ENCODE measurements at places on chromosomes 13 and 19.

- no peak for DNase-seq
These were observed 45.8 kb downstream of the GAS6 start for GRCh38 chr13:113817860-113818691.

GRCh38 chr13:20721058-20721453, 17.6 kb downstream of the IL17D start:
- no peak for DNase-seq

DNA sequence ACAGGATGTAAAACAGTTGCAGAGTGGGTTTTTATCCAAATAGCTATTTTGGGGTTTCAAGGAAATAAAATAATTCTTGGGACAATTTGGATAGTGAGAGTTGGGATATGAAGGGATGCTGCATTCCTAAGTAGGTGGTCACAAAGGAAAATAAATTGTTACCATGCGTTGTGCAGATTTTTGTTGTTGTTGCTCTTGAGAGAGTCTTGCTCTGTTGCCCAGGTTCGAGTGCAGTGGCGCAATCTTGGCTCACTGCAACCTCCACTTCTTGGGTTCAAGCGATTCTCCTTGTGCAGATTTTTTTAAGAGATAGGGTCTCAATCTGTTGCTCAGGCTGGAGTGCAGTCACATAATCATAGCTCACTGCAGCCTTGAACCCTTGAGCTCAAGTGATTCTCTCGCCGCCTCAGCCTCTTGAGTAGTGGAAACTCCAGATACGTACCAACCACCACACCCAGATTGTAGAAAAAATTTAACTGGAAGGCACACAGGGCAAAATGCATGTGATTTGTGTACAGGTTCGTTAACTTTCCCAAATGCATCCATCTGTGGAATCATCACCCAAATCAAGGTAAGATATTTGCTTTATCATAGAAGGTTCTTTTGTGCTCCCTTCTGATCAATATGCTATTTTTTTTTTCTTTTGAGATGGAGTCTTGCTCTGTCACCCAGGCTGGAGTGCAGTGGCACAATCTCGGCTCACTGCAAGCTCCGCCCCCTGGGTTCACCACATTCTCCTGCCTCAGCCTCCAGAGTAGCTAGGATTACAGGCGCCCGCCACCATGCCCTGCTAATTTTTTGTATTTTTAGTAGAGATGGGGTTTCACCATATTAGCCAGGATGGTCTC, 16.0 kb downstream of the SLC1A5 start:
- DNase-seq: no peak

- no peak for DNase-seq
These were observed 5.0 kb downstream of the DCUN1D2 start for GRCh38 chr13:113485545-113485944.

DNA sequence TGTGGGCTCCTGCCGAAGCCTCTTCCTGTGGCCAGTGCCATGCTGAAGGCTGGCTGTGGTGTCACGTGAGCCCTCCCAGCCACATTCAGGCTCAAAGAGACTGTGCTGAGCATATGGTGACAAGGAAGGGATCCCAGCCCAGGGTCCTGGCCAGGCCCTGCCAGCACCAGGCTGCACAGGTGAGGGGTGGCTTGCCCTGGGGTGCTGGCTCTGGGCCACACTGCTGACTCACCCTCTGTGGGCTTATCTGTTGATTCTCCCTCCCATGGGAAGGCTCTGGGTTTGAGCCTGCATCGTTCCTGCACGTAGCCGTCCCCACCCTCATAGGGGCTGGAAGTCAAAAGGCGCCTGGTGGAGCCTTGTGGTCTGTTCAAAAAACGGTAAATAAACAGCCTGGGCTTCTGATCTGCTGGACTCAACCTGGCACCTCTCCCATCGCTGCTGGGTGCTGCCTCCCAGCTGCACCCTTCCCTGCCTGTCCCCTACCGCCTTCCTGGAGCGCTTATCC, 31.1 kb downstream of the DNM2 start:
- peak; percentile 41 for DNase-seq

DNA sequence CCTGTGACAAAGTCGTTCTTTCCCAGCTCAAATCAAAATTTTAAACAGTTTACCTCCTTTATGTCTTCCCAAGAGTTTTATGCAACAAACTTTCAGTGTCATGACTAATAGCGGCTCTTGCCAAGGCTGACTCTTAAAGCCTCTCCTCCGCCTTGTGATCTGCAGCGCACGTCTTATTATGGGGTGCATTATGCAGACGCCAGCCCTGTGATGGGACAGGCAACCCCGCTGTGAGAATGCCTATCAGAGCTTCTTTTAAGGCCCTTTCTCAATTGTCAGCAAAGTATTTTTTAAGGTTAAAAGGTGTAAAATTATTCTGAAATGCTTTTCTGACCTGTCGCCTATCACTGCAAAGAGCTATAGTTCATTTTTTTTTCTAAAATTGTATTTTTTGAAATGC, 152.8 kb downstream of the SOX1 start:
- DNase-seq: no peak

- no peak for DNase-seq
These were observed 1.2 kb downstream of the DAZAP1 start for GRCh38 chr19:1408300-1409203.

GRCh38 chr19:14102102-14102696, 11.6 kb upstream of the SAMD1 start:
- no peak for DNase-seq

GRCh38 chr13:74217811-74218210, 83.6 kb upstream of the KLF12 start:
- DNase-seq: no peak

DNA sequence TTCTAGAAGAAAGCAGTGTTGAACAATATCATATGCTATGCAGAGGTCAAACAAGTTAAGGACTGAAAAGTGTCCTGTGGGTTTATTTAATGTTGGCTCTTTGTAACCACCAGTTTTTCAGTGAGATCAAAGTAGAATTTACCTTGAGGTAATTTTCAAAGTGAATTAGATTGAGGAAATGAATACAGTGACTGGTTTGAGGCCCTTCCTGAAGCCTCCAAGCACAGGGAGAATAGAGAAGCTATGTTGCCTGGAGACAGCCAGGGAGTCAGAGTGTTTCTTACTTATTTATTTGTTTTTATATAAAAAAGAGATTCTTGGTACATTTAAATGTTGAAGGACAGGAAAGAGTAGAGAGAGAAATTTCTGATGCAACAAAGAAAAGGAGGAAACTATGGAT, 954.3 kb upstream of the SPRY2 start:
- DNase-seq: no peak

GRCh38 chr13:59700281-59700680, 463.4 kb downstream of the DIAPH3 start:
- DNase-seq: no peak

GRCh38 chr19:14550201-14550754, 20.9 kb downstream of the TECR start:
- no peak for DNase-seq

DNA sequence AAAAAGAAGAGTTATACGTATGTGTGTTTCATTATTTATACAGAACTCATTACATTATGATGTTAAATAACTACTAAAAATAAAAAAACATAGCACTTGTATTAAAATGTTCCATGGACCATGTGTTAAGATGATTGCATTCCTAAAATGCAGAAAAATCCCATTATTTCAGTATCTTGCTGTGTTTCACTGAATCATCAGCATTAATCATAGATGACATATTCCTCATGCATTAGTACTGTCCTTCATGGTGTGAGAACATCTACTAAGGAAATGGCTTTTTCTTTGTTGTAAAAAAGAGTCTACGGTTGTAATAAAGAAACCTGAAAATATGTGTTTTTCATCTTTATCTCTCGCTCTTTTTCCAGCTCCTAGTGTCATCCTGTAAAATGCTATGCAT, 416.5 kb downstream of the FGF14 start:
- DNase-seq: no peak

GRCh38 chr19:6087074-6087571, 23.2 kb downstream of the RFX2 start:
- peak; percentile 9 for DNase-seq

DNA sequence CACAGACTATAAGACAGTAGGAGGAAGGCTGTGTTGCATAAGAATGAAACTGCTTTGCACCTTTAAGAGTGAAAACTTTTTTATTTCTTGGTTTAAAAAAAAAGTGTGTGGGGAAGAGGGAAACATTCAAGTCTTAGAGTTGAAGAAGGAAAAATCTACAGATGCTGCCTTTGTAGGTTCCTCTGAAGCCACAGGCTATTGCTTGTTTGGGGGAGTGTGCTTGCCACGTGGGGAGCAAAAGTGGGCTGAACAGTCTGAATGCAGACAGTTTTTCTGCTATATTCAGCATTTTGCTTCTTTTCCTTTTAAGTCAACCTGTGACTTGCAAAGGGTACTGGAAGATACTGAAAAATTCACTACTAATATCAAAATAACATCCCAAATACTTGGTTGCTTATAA, 36.9 kb downstream of the EFNB2 start:
- DNase-seq: no peak

DNA sequence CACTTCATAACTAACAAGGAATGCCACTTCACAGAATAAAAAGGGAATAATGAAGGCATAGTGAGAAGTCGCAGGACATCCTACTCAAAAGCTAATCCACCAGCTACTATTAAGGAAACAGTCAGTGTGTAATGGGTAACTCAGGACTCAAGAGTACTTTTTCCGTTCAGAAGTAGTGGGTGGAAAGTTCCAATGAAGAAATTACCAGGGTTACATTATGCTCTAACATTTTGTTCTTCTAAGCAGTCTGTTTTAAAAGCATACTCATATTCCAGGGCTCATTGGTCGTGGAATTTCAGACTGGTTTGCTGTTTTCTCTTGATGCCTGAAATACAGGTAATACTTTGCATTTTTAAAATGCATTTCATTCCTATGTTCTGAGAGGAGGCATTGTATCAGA, 222.4 kb upstream of the IRS2 start:
- no peak for DNase-seq

DNA sequence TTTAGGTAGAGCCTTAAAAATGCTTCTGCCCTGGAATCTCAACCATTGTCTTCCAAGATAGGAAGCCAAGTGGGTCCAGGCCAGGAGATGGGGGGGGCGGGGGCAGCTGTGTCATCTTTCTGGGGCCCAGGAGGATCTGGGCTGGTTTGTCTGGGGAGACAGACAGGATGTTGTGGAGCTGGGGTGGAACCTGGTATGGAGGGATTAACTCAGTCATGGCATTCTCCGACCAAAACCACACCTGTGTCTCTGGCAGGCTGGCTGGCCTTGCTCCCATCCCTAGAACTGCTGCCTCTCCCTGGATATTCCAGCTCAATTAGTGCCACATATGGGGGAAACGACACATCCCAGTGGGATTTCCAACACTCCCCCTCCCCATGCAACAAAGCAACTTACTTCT, 2.7 kb upstream of the MAP2K7 start:
- DNase-seq: no peak

DNA sequence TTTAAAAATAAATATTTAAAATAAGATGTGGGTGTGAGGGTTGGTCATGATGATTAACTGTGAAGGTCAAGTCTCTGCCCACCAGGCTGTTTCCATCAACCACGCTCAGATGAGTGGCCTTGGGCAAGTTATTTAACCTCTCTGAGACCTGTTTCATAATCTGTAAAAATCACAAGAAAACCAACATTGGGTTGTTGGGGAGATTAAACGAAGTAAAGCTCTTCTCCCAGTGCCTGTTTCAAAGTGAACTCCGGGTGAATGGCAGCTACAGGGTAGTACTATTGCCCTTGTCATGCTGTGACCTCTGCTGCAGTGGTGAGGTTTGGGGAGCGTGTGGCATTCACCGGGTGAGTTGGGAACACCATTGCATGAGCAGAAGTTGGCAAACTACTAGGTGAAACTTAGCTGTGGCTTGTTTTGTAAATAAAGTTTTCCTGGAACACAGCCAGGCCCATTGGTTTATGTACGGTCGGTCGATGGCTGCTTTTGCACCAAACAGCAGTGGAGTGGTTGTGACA, 153.2 kb downstream of the USP12 start:
- no peak for DNase-seq

DNA sequence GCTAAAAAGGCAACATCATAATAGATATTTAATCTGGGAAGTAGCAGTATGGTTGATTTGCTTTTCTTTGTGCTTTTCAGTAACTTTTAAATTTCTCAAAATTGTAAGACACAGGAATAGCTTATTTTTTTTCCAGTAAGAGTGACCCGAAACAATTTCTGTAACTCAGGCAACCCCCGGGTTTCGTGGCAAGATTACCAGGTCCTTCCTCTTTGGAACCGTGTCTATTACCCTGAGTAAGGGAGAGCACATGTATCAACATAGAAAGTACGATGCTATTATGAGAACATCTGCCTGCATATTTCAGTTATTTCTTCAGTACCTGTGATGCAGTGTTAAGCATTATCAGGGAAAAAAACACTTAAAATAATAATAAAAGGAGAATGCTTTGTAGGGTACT, 64.1 kb downstream of the DOCK9 start:
- no peak for DNase-seq

DNA sequence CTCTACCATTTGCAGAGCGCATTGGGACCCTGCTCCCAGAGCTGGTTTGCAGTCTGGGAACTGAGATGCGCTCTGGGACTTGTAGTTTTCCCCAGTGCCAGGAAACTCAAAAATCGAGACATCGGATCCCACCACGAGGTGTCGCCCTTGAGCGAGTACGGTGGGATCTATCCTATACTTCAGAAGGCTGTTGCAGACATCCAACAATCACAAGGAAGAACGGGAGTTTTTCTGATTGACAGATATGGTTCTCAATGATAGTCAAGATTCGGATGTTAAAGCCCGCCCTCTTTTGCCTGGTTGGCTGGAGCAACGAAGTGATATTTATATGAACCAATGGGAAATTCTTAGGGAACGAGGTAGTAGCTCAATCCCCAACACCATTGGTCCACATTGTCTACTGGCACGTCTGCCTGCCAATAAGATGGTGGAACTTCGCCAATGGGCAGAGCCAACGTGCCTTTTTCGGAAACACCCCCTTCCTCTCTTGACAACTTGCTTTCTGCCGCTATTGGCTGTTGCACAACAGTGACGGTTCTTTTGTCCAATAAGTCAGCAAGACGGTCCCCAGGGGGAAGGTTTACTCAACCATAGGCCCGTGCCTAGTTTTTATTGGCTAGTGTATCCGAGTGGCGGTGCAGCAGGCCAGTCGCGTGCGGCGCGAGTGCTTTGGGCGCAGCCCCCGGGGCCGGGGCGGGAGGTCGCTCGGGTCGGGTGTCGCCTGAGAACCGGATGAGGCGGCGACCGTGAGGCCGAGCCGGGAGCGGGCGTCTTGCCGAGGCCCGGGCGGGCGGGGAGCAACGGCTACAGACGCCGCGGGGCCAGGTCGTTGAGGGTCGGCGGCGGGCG, at the start of gene DNM2:
Gene DNM2 (plus strand): TSS at position 724 of the 849 bp plus-strand sequence. CDS start 164 bp downstream, outside the sequence.
- peak; percentile 100 for DNase-seq

DNA sequence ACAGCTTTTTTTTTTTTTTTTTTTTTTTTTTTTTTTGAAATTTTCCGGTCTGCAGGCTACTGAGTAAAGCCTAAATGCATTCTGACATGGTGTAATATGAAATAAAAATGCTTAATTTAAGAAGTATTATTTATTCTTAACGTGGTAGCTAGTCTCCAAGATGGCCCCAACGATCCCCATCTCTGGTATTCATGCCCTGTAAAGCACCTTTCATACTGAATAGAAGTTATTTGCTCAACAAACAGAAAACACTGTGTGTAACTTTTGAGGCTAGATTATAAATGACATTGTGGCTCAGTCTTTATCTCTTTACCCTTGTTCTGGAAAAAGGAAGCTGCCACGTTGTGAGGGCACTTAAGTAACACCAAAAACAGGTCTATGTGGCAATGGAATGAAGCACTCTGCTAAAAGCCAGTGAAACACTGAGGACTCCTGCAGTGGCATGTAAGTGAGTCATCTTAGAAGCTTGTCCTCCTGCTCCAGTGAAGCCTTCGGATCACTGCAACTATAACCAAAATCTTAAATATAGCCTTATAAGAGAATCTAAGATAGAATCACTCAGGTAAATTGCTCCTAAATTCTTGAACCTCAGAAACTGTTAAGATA, 128.7 kb downstream of the UGGT2 start:
- no peak for DNase-seq
